Activated T-helper 2 cell treated with anti-CD3 and anti-CD28 coated beads, Interferon-gamma antibody, Interleukin-2, Interleukin-4, amounts not matched to agents 10 μg/mL and 5 μg/mL and 100 μg/mL, durations not matched to agents 14 hours and 24 hours and 36 hours (primary cell): ENCODE measurements at places on chromosomes 2 and 18. TPM values are rescaled to one million over a fixed set of nuclear protein-coding genes. Genes with fewer than 3 reads are reported as not detected.

C2orf78 gene
- not detected in 2 replicates for total RNA-seq

PTPRN gene
- 1.1 and 1.6 TPM in 2 replicates for total RNA-seq

TLX2 gene
- 0.82 and 0.92 TPM in 2 replicates for total RNA-seq

NRBP1 gene
- 98.0 and 106 TPM in 2 replicates for total RNA-seq

TCF23 gene
- total RNA-seq = not detected in 2 replicates

NAGK gene
- total RNA-seq = 59.3 and 62.4 TPM in 2 replicates

CKAP2L gene
- 24.4 and 27.2 TPM in 2 replicates for total RNA-seq

PLB1 gene
- total RNA-seq = 1.8 and 2.0 TPM in 2 replicates

RAPGEF4 gene
- 0.91 and 0.92 TPM in 2 replicates for total RNA-seq

ANAPC1 gene
- total RNA-seq = 115 and 121 TPM in 2 replicates

DNA sequence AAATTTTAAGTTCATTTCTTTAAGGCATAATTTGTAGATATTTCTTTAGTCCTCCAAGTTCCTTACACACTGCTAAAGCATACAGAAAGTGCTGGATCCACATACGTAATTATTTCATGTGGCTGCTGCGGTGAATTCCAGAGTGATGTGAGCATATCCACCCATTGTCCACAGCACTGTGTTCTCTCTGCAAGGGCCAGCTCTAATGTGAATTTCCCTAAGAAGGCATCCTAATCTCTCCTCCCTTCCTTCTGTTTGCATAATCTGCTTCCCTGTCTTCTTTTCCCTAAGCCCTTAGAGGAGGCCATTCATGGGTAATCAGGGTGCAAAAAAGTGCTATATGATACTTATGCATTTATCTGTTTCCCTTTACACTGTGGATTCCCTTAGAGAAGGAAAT is 57.2 kb downstream of the COBLL1 start:
- no peaks in the 10 kb centered on the region for H3K36me3 ChIP-seq
- H3K27ac ChIP-seq = no peak overlapping the region
- H3K27me3 ChIP-seq = no peaks in the 10 kb centered on the region

DNA sequence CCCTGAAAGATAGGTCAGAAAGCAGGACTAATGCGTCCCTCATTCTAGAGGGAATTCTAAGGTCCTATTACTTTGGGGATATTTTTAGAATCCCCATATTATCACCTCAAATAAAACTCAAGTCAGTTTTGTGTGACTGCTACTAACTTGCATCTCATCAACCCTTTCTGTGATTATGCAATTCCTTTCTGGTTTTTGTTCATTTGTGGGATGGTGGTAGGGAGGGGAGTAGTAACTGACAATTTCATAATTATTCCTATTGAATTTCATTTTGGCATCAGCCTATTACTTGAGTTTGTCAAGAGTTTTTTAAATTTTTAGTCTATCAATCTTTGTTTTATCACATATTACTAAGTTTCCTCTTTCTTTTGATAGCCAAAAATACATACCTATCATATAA is 28.4 kb upstream of the TANK start:
- no peak overlapping the region for H3K4me3 ChIP-seq
- no peak for DNase-seq
- peaks cover 4% of the 10 kb centered on the region for H3K27me3 ChIP-seq
- H3K27ac ChIP-seq = no peak overlapping the region
- peaks cover 18% of the 10 kb centered on the region for H3K4me1 ChIP-seq
- no peaks in the 10 kb centered on the region for H3K36me3 ChIP-seq

GRCh38 chr2:185835974-185836373 is 97.4 kb downstream of the FSIP2 start:
- DNase-seq = no peak
- no peak overlapping the region for H3K4me3 ChIP-seq
- H3K27ac ChIP-seq = no peak overlapping the region
- no peaks in the 10 kb centered on the region for H3K4me1 ChIP-seq

DNA sequence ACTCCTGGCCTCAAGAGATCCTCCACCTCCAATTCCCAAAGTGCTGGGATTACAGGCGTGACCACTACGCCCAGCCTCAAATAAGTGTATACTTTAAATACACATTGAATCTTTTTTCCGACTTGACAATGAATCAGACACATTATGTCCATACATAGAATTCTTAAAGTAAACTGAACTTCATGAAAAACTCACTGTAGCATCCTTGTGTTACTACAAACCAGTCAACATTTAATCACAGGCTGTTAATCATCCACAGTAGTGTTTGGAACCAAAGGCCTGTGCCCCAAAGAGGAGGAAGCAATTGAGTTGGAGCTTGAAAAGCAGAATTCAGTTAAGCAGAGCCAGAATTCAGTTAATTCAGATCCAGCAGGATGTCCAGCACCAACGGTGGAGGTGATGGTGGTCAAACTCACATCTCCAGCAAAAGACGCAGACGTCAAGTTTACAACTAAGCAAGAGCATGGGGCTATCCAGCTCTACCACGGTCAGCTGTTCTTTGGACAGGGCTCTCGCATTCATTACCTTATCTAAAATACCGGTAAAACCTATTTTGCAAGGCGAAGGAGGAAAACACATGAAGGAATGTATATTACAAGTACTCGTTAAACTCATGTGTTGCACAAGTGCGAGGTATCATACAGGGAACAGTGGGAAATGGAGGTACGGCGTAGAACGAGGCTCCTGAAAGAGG is 1.2 kb downstream of the SLC39A6 start:
- H3K4me1 ChIP-seq = peaks cover 47% of the 10 kb centered on the region
- no peaks in the 10 kb centered on the region for H3K27me3 ChIP-seq
- DNase-seq = no peak

GRCh38 chr18:48479531-48479930 is 59.3 kb upstream of the CTIF start:
- H3K27ac ChIP-seq = no peak overlapping the region
- no peaks in the 10 kb centered on the region for H3K36me3 ChIP-seq
- no peak overlapping the region for H3K4me3 ChIP-seq
- peaks cover 37% of the 10 kb centered on the region for H3K27me3 ChIP-seq

DNA sequence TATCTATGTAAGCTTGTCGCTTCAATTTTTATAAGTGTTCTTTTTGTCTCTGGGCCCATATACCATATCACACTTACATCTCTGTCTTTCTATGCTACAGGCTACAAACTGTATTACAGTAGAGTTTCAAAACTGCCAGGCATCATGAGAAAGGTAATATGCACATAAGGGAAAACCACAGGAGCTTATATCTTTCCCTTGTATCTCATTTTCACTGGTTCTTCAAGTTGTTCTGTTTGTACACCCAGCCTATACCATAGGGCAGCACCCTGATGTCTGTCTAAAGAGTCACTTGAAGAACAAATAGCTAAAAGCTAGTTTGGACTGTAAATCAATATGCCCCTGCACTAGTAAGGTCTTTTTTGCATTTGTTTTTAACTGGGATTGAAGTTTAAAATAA is 366.7 kb downstream of the FIGN start:
- no peak overlapping the region for H3K4me3 ChIP-seq
- no peaks in the 10 kb centered on the region for H3K4me1 ChIP-seq
- no peak overlapping the region for H3K27ac ChIP-seq
- no peak for DNase-seq
- no peaks in the 10 kb centered on the region for H3K36me3 ChIP-seq
- H3K27me3 ChIP-seq = no peaks in the 10 kb centered on the region

GRCh38 chr2:167862782-167863181 is 384.6 kb downstream of the STK39 start:
- H3K27ac ChIP-seq = no peak overlapping the region
- no peak for DNase-seq
- H3K27me3 ChIP-seq = peaks cover 6% of the 10 kb centered on the region
- H3K36me3 ChIP-seq = no peaks in the 10 kb centered on the region
- H3K4me3 ChIP-seq = no peak overlapping the region
- peaks cover 14% of the 10 kb centered on the region for H3K4me1 ChIP-seq

- DNase-seq = no peak
- no peak overlapping the region for H3K4me3 ChIP-seq
- no peak overlapping the region for H3K27ac ChIP-seq
These were observed 321.9 kb downstream of the RAD51AP2 start for GRCh38 chr2:17196380-17196779.

- DNase-seq = no peak
- no peak overlapping the region for H3K4me3 ChIP-seq
- H3K27me3 ChIP-seq = no peaks in the 10 kb centered on the region
- H3K27ac ChIP-seq = no peak overlapping the region
- no peaks in the 10 kb centered on the region for H3K36me3 ChIP-seq
These were observed 350.6 kb downstream of the RND3 start for GRCh38 chr2:150136893-150137292.

DNA sequence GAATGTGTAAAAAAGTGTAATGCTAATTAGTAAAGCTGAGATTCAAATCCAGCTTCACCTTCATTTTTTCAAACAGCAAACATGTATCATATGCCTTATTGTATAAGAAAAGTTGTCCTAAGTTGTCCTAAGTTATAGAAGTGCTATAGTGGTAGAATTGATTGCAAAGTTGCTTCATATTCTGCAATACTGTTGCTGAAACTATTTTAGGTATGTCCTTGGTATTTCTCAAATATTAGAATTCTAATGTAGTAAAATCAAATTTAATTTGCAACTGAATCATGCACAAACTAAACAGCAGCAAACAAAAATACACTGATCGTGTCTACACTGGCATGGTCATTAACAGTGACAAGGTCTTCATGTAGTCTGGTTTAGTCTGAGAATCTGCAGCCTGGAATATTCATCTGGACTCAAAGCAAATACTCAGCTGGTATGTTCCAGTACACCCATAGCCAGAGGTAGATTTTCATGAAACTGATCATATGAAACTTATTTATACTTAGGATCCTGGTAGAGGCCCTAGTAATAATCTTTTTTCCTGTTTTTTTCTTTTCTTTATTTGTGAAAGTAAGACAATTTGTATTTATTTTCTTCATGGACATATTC is 555.6 kb upstream of the ZEB2 start:
- H3K36me3 ChIP-seq = no peaks in the 10 kb centered on the region
- DNase-seq = no peak
- H3K4me3 ChIP-seq = no peak overlapping the region
- no peaks in the 10 kb centered on the region for H3K4me1 ChIP-seq
- H3K27ac ChIP-seq = no peak overlapping the region
- no peaks in the 10 kb centered on the region for H3K27me3 ChIP-seq

- DNase-seq = no peak
- H3K27me3 ChIP-seq = no peaks in the 10 kb centered on the region
- no peak overlapping the region for H3K4me3 ChIP-seq
- H3K36me3 ChIP-seq = no peaks in the 10 kb centered on the region
- no peak overlapping the region for H3K27ac ChIP-seq
- no peaks in the 10 kb centered on the region for H3K4me1 ChIP-seq
These were observed 1267.8 kb downstream of the SUCLG1 start for GRCh38 chr2:83191316-83191715.

GRCh38 chr2:62119311-62119974 is 76.5 kb upstream of the B3GNT2 start:
- no peak overlapping the region for H3K27ac ChIP-seq
- H3K4me1 ChIP-seq = no peaks in the 10 kb centered on the region
- no peaks in the 10 kb centered on the region for H3K36me3 ChIP-seq

DNA sequence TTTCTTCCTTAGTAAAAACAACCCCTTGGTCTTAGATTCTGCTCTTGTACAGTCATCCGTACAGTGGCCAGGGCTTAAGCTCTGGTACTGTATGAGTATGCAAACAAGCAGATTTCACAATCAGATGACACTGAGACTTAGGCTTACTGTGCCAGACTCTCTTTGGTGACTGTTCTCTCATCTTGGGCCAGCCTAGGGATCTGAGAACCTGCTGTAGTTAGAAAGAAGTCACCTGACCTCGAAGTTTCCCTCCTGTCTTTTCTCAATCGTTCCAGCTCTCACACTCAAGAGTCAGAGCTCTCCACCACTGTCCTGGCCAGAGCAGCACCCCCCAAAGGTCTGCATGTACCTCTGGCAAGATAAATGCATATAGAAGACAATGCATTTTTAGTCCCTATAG is 63.2 kb downstream of the ZEB2 start:
- no peak overlapping the region for H3K27ac ChIP-seq
- DNase-seq = no peak
- H3K36me3 ChIP-seq = peaks cover 38% of the 10 kb centered on the region
- H3K4me3 ChIP-seq = no peak overlapping the region

GRCh38 chr2:127611076-127611925 is 34.7 kb upstream of the GPR17 start:
- H3K27me3 ChIP-seq = peaks cover 22% of the 10 kb centered on the region
- no peak for DNase-seq
- peaks cover 7% of the 10 kb centered on the region for H3K4me1 ChIP-seq

DNA sequence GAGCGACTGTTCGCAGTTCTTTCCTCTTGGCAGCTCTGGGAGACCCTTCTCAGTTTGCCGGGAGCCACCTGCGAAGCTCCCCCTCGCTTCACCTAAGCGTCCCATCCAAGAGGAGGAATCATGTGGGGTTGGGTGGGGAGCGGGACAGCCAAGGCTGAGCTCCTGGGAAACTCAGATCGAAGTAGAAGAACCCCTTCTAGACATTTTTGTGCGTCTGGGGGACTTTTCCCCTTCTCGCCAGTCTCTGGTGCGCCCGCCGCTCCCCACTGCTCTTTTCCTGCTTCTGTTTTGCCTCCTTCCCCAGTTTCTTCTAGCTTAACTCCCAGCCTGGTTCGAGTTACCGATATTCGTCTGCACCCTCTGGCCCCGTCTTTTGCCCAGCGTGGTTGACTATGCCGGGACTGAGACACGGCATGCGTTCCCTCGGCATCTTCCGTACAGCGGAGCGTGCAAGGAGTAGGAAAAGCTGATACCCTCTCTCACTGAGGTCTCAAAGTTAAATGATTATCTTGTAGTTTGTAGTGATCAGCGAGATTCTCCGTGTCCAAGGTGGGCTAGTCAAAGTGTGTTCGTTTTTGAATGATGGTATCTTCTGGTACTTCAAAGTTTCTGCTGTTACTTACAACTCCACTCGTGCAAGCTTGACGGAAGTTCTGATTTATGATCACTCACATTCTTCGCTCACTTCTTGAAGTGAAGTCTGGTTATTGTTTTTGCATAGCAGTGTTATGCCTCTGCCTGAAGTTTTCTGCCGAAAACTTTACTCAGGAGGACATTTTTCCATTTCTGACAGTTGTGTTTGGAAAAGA is 664 bp downstream of the CAMKMT start:
- H3K27me3 ChIP-seq = no peaks in the 10 kb centered on the region
- peak overlapping the region; percentile 99 for H3K27ac ChIP-seq
- H3K4me1 ChIP-seq = peaks cover 36% of the 10 kb centered on the region
- DNase-seq = peak; percentile 37

- no peaks in the 10 kb centered on the region for H3K27me3 ChIP-seq
- no peak for DNase-seq
- H3K4me3 ChIP-seq = no peak overlapping the region
- peaks cover 2% of the 10 kb centered on the region for H3K4me1 ChIP-seq
- H3K27ac ChIP-seq = no peak overlapping the region
These were observed 155.1 kb upstream of the L3MBTL4 start for GRCh38 chr18:6569813-6570212.

- no peaks in the 10 kb centered on the region for H3K27me3 ChIP-seq
- H3K36me3 ChIP-seq = no peaks in the 10 kb centered on the region
- no peak overlapping the region for H3K4me3 ChIP-seq
- H3K27ac ChIP-seq = no peak overlapping the region
These were observed 412.9 kb downstream of the TMEM182 start for GRCh38 chr2:103174711-103175110.

- no peak overlapping the region for H3K27ac ChIP-seq
- no peaks in the 10 kb centered on the region for H3K36me3 ChIP-seq
- DNase-seq = no peak
- H3K4me1 ChIP-seq = no peaks in the 10 kb centered on the region
- H3K4me3 ChIP-seq = no peak overlapping the region
These were observed 51.7 kb downstream of the AGAP1 start for GRCh38 chr2:235545339-235546150.
